ENCODE measurements at places on chromosomes 5 and 9. TPM values are rescaled to one million over a fixed set of nuclear protein-coding genes. Genes with fewer than 3 reads are reported as not detected.

DNA sequence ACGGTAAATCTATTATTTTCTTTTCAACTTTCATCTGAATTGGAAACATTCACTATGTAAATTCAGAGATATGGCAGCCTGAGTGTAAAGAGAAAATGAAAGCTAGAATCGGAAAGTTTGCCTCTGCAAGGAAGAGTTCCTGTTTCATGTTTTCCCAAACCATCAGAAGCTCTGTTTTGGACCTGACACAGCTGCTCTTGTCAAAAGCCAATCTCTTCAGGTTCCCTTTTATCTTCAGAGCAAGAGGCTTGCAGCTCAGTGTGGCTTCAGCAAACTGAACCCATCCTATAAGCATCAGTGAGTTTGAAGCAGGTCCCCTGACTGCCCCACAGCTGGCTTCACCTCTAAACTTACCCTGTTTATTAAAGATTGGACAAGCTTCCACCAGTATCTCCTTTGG is 1099.7 kb downstream of the DTWD2 start:
- peak; percentile 19 for DNase-seq

- no peak for DNase-seq
Observed at GRCh38 chr9:69172895-69173294, 1.2 kb upstream of the TJP2 start.

The NR5A1 gene
- not detected for polyA plus RNA-seq

- no peak for DNase-seq
Observed at GRCh38 chr9:115385383-115386122, 267.6 kb upstream of the TNC start.

- DNase-seq = peak; percentile 62
Observed at GRCh38 chr9:81461196-81461595, 228.2 kb downstream of the TLE1 start.

GRCh38 chr9:93286252-93287188 is 102.6 kb downstream of the WNK2 start:
- no peak for DNase-seq

DNA sequence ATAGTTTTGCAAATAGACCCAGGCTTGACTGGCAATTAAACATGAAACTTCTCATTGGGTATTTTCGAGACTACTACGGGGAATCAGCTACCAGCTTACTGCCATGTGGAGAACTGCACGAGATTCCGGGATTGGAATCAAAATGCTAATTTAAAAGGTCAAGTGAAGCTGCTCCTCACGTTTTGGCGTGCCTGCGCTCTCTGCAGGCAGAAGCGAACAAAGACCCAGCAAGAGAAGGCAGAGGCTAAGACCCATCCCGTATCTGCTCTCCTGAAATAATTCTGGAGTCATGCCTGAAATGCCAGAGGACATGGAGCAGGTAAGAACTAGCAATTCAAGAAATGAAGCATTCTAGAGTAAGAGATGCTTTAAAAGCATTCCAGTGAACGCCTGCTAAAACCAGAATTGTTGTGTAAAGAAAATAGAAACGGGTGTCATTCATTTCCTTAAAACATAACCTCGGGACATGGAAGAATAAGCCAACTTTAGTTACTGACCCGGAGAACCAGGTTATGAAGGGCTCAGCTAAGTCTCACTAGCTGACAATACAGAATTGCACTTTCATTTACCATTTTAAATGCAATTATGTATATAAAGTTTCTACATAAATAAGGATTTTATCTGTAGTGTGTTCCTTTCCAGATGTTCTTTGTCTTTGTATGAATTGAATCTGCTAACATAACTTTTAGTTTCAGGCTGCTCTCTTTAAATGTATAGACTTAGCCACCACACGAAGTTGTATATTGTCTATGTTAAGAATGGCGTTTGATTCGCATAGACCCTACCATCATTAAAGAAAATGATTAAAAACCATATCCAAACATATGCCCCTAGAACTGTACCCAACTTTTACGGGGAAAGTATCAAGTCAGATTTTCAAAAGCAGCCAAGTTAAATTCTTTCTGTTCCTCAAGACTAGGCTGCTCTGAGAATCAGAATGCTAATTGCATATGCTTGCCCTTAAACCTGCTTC is 2.0 kb upstream of the MAT2B start:
- peak; percentile 82 for DNase-seq

GRCh38 chr9:10999646-11000045 is 386.8 kb upstream of the PTPRD start:
- DNase-seq = no peak

DNA sequence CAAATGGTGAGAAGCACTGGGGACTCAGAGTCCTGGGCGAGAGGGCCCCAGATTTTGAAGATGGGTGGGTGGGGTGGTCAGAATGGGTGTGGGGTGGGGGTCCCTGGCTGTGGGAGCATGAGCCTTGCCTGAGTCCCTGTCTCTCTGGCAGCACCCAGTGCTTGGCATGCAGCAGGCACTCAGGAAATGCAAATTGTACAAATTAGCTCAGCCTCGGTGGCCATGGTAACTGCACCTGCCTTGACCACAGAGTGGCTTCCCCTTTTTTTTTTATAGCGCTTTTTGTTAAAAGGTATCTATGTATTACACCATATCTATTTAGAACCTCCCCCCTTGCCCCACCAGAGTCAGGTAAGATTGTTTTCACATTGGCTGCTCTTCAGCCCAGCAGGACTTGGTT is 19.2 kb upstream of the PITX1 start:
- no peak for DNase-seq

The QRFP gene
- polyA plus RNA-seq = not detected

DNA sequence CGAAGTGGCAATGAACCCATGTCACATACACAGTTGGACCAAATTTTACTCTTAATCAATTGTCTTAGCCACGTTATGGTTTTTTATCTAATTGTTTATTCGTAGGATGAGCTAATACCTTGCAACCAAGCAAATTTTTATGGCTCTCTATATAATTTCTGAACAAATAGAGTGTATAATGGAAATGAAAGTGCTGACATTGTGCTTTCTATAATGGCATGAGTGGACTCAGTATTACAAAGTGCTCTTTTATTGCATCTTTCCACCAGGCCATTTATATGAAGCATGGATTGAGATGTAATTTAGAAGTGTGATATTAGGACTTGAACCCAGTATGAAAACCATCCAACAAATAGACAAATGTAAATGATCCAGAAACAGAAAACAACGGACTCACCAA is 1096.0 kb downstream of the DTWD2 start:
- DNase-seq = no peak

The NEK6 gene
- polyA plus RNA-seq = 110 TPM

The EQTN gene
- not detected for polyA plus RNA-seq

The CDC14B gene
- 9.7 TPM for polyA plus RNA-seq

GRCh38 chr5:59749782-59750520 is 143.6 kb downstream of the PDE4D start:
- DNase-seq = no peak

GRCh38 chr9:137432687-137433348 is 8.3 kb downstream of the ENTPD8 start:
- DNase-seq = no peak

The WDR38 gene
- not detected for polyA plus RNA-seq

GRCh38 chr5:92468295-92468694 is 1085.2 kb upstream of the ARRDC3 start:
- no peak for DNase-seq

The BAG1 gene
- polyA plus RNA-seq = 20.4 TPM

The F2RL1 gene
- polyA plus RNA-seq = 5.6 TPM

The SEC24A gene
- 25.4 TPM for polyA plus RNA-seq

GRCh38 chr5:98563885-98564653 is 209.4 kb upstream of the RGMB start:
- DNase-seq = no peak

The SPATA31D4 gene
- not detected for polyA plus RNA-seq

GRCh38 chr5:53613061-53613460 is 52.6 kb downstream of the NDUFS4 start:
- DNase-seq = no peak

The PAEP gene
- polyA plus RNA-seq = not detected

The SGCD gene
- 5.8 TPM for polyA plus RNA-seq

GRCh38 chr9:96392263-96392662 is 8.8 kb upstream of the SLC35D2 start:
- no peak for DNase-seq
